Activated naive CD4-positive, alpha-beta T cell treated with Interleukin-2 at 50 U/mL for 16 hours (primary cell): ENCODE measurements at places on chromosomes 4 and X.
A peak's percentile ranks its signal among the peaks of the same experiment; 100 is the strongest.

DNA sequence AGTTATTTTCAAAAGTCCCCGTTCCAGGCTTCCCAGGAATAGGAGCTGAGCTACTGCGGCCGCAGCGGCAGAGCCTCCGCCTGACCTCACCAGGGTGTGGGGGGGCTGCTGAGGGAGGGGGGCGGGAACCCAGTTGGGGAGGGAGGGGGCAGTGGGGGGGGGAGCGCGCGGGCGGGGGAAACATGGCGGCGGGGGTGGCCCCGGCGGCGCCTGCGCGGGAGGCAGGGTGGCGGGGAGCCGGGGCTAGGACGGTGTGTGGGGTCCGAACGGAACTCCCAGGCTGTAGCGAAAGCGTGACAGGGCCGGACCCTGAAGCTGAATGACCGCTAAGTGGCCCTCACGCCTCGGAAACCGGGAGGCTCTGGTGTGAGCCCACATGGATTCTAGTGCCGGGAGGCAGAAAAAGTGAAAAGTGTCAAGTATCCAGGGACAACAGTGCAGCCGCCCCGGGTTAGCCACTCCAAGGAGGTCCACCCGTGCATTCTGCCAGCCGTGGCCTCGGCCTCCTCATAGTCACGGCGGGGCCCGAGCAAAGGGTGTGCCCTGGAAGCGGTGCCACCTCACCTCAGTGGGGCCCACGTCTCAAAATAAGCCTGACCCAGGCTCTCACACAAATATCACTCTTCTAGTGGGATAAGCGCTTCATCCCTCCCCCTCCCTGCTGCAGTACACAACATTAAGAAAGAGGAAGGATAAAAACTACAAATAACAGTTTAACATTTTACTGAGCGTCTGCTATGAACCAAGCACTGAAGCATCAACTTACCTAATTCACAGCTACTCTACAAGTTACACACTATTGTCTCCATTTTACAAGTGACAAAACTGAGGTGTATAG lies at the start of gene KLHL13:
Gene KLHL13, minus strand, starts transcription at position 98 of the 838 bp plus-strand sequence. CDS start 88,337 bp downstream, outside the sequence.
- DNase-seq, result no peak

DNA sequence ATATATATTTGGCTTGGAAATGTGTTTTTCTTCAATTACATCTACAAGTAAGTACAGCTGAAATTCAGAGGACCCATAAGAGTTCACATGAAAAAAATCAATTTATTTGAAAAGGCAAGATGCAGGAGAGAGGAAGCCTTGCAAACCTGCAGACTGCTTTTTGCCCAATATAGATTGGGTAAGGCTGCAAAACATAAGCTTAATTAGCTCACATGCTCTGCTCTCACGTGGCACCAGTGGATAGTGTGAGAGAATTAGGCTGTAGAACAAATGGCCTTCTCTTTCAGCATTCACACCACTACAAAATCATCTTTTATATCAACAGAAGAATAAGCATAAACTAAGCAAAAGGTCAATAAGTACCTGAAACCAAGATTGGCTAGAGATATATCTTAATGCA lies 26.1 kb downstream of the NUDT6 start:
- DNase-seq, result no peak

GRCh38 chr4:661881-662761 lies 12.0 kb downstream of the ATP5ME start:
- no peak for DNase-seq

DNA sequence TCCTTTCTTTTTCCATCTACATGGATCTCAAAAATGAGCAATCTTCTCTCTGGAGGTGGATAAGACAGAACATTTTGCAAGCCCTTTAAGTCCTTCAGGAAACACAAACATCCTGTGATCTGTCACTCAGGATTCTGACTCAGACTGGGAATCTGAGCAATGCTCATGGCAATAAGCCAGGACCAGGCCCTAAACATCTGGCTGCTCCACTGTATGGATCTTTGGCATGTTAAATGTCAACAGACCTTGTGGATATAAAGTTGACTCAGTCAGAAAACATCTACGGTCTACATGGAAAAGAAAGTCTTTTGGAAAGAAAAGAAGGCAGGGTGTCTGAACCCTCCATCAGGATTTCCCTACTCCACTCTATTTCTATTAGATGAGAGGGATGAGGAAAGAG lies 17.8 kb upstream of the CHIC2 start:
- DNase-seq, result no peak

- DNase-seq, result no peak
Observed at GRCh38 chr4:163621821-163622220, 127.3 kb downstream of the TMA16 start.

GRCh38 chr4:56728512-56728911 lies 47.4 kb upstream of the HOPX start:
- no peak for DNase-seq

DNA sequence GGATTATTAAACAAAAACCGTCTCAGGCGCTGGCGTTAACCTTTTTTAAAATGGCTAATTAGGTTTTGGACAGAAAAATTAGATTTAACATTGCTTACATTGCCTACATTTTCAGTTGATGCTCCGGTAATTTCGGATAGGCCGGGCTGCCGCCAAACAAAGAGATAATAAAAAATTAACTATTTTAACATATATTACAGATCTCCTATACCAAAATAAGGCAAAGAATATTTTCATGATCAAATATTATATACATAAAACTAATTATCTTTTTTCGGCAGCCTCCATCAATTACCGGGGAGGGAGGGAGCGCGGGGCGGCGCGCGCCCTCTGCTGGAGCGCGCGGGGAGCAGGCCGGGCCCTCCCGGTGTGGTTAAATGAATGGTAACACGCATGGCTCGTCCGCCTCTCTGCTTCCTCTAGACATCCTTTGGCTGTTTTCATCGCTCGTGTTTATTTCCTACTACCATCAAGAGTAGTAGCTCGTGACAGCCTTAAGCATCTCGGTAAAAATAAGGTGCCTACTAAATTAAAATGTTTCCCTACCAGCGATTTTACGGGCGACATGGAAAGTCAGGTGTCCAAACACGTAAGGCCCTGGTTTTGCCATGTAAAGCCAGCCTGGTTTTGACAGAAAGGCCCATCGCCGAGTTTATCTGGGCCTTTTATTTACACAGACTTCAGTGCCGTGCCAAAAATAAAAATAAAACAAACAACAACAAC lies 52.4 kb upstream of the TMEM33 start:
- peak; percentile 60 for DNase-seq

GRCh38 chrX:49155243-49155899 lies 7.2 kb upstream of the MAGIX start:
- DNase-seq, result peak; percentile 27

DNA sequence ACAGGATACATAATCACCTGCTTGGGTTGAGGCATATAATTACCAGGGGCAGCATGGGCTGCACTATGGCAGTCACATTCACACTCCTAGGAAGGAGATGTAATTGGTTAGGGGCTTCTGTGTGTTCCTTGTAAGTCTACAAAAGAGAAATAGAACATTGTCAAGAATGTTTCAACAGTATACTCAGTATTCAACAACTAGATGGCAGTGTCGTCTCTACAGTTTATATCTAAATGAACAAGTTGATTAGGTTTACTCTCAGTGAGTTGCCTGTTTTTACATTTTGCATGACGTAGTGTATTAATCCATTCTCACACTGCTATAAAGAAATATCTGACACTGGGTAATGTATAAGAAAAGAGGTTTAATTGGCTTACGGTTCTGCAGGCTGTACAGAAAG lies 50.5 kb upstream of the RAB33B start:
- DNase-seq, result no peak

DNA sequence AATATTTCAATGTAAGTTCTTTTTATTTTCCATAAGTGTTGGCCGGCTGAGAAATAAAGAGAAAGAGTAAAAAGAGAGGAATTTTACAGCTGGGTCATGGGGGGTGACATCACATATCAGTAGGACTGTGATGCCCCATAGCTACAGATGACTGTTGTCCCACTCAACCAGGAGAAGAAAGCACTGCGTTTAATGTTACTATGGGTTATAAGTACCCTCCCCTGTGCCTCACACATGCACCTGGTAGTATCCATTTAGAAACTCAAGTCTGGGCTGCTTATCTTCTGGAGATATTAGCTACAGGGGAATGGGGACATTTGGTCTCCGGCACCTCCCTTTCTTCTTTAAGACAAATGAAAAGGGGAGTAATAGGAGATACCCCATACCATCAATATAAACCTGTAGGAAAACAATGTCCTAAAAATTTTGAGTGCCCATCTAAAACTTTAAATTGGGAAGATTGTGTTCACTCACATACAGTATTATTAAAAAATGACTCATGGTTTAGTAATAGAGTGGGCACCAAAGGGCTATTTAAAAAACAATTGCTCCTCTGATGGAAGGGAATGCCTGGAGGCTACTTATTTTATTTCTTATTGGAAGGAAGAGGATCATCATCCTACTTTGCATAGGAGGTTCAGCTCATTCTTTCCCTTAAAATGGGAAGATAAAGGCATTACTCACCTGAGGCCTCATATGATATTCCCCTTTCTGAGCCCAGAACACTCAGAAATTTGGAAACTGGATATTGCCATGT lies 18.2 kb downstream of the UGT2B11 start:
- no peak for DNase-seq

GRCh38 chr4:106339431-106339830 lies 23.1 kb downstream of the AIMP1 start:
- no peak for DNase-seq

GRCh38 chrX:131821945-131822622 lies 201.0 kb upstream of the STK26 start:
- DNase-seq, result no peak

DNA sequence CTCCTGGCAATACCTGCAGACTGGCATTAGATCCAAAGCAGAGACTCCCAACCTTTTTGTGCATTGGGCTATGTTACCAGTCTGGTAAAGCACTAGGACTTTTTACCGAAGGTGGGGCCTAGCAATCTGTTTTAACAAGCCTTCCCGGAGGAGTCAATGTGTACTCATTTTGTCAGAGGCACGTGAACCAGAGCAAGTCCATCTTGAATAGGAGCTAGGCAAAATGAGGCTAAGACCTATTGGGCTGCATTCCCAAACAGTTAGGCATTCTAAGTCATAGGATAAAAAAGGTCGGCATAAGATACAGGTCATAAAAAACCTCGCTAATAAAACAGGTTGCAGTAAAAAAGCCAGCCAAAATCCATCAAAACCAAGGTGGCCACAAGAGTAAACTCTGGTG lies 22.3 kb downstream of the ADGRA3 start:
- no peak for DNase-seq

GRCh38 chr4:15333692-15334633 lies 93.9 kb upstream of the C1QTNF7 start:
- no peak for DNase-seq

GRCh38 chr4:176608346-176608745 lies 184.4 kb downstream of the VEGFC start:
- DNase-seq, result no peak

DNA sequence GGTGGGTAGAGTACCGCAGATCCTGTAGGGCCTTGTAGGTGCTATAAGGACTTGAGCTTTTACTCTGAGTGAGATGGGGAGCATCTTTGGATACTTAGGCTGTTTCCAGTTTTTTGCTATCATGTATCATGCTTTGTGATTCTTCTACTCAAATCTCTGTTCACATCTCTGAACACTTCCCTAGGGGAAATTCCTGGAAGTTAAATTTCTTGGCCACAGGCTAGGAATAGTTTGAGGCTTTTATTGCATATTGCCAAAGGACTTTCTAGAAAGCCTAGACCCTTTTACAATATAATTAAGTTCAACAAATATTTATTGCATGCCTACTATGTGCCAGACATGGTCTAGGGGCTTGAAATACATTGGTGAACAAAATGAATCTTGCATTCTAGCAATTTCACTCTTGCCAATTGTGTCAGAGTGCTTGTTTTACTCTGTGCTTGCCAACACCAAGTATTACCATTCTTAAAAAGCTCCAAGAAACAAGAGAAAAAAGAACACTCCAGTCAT lies 4.1 kb upstream of the PGRMC1 start:
- no peak for DNase-seq

DNA sequence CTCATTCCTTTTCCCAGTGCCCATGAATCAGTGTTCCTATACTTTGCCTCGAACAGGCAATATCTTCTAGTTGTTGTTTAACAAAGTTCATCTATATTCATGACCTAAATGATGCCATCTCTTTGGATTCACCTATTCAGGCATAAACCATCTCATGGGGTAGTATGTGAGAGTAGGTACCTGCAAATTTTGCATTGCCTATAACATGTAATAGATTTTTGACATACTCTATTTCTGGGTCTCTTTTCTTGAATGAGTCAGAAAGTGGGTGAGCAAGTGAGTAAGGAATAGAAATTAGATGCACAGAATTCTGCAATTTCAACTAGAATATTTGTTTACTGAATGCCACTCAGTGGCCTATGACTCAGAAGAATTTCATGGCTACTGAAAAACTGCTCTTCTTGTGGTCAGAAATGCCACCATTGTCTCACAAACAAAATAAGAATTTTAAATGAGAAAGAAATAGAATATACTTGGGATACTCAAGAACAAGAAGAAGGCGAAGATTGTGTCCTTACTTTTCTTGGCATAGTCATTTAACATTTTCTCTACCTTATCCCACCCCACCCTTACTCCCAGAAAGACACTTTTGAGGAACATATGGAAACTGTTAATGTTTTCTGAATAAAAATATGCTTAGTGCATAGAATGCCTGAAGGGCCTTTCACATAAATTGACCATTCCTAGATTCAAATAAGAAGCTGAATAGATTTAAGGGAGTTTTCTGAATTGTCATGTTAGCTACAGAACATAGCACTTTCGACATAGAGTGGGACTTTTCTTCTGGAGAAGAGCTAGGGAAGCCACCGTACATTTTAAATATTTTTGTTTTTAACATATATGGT lies 86.8 kb downstream of the HHIP start:
- DNase-seq, result no peak

DNA sequence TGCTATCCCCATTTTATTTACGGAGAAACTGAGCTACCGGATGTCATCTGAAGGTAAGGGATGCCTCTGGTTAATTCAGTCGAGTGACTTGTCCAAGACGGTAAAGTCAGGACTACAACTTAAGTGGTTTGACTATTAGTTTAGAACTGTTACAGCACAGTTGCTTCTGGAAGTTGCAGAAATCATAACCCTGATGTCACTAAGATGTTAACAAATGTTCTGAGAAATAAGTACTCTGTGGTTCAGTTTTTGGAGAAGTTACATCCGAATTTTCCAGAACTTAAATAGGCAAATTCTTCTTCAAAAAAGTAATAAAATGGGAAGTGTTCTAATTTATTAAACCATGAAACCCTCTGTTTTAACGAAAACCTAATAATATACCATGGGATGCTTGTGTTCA lies 3.1 kb downstream of the PPA2 start:
- no peak for DNase-seq

GRCh38 chrX:45003085-45003484 lies 130.1 kb downstream of the KDM6A start:
- DNase-seq, result no peak

DNA sequence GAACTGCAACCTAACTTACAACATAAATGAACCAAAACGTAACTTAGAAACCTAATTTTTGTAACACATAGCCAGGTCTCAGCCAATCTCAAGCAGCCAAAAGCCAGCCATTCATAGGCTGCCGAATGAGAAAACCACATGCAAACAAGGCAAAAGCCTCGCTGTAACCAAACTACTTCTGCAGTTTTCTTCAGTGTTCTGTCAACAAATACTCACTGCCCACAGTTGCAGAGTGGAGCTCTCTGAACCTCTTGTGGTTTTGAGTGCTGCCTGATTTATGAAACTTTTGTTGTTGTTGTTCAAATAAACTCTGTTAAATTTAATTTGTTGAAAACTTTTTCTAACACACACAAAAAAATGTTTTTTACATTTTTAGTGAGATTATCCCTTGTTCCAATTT lies 251.2 kb downstream of the PAPSS1 start:
- no peak for DNase-seq

- DNase-seq, result no peak
Observed at GRCh38 chr4:182246401-182247205, 3.4 kb downstream of the TENM3 start.
